Heart left ventricle (tissue), 16 donors: ENCODE measurements at places on chromosomes 5 and 9. TPM values are rescaled to one million over a fixed set of nuclear protein-coding genes. Genes with fewer than 3 reads are reported as not detected.
A peak's percentile ranks its signal among the peaks of the same experiment; 100 is the strongest.

GRCh38 chr5:124678922-124679519 is 67.4 kb downstream of the ZNF608 start:
- no peaks in the 10 kb centered on the region for H3K27me3 ChIP-seq
- H3K27ac ChIP-seq, result peak overlapping the region; percentile 61
- DNase-seq, result no peak
- no peak overlapping the region for H3K4me3 ChIP-seq
- H3K4me1 ChIP-seq, result peaks cover 46% of the 10 kb centered on the region
- H3K36me3 ChIP-seq, result no peaks in the 10 kb centered on the region

DNA sequence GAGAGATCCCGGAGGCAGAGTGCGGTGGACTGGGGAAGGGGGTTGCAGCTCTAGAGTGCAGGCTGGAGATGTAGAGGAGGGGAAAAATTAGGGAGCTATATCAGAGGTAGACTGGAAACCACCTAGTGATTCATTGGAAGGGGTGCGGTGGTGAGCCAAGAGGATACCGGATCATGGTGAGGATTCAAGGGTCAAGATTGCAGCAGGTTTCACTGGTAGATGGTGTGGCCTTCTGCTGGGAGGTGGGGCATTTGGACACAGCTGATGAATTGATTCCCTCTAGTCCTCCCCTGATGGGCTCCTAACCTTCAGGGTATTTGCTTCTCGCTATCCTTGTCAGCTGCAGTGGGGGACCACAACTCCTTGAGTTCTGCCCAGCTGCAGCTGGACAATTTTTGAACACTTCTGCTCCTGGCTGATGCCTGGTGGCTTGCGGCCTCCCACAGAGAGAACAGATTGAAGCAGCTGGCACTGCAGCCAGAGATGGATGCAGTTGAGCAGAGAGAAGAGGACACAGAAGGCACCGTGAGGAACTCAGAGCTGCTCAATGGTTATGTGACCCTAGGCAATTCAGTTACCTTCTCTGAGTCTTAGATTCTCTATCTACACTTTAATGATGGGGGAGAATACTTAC is 134.4 kb upstream of the ABCA1 start:
- no peak overlapping the region for H3K27ac ChIP-seq
- no peak for DNase-seq
- H3K4me3 ChIP-seq, result no peak overlapping the region
- H3K27me3 ChIP-seq, result no peaks in the 10 kb centered on the region
- H3K4me1 ChIP-seq, result peaks cover 21% of the 10 kb centered on the region

DNA sequence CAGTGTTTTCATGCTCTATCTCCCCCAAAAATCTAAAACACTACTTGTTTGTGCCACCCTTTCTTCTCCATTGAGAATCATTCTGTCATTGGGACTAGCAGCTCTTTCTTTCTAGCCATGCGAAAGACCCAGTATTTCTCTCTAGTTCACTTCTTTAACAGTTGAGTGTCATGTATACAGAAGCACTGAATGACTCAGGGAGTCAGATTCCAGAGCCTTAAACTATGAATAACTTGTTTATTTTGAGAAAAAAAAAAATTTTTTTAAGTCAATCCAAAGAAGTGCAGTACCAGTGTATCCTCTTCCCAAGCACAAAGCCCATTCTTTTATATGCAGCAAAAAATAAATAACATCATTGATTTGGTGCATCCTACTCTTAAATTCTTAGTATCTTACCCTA is 415.4 kb upstream of the GRAMD2B start:
- no peaks in the 10 kb centered on the region for H3K27me3 ChIP-seq
- H3K36me3 ChIP-seq, result no peaks in the 10 kb centered on the region
- no peak for DNase-seq

CCL28 gene
- 0.06 TPM for polyA plus RNA-seq

DNA sequence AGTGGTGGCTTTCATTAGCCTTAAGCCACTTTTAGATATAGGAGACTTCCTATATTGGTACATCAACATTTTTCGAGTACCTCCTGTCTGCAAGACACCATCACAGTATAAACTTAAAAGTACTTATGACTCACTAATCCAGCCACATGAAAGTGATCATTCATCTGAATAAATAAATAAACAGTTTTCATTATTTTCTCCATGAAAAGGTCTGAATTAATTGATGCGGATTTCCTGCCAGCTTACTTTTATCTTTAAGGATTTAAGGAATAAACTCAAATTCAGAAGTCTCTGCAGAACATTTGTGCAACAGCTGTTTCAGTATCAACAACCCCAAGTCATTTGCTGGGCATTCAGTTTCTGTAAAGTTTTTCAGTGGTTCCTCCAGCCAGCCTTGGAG is 4.0 kb downstream of the SAP30L start:
- no peak overlapping the region for H3K27ac ChIP-seq
- no peak for DNase-seq
- H3K4me1 ChIP-seq, result peaks cover 4% of the 10 kb centered on the region

GNPDA1 gene
- polyA plus RNA-seq, result 16.1 TPM
